ENCODE measurements at places on chromosomes 3 and 15.

GRCh38 chr3:193744822-193745684 is 152.0 kb downstream of the OPA1 start:
- DNase-seq: no peak

DNA sequence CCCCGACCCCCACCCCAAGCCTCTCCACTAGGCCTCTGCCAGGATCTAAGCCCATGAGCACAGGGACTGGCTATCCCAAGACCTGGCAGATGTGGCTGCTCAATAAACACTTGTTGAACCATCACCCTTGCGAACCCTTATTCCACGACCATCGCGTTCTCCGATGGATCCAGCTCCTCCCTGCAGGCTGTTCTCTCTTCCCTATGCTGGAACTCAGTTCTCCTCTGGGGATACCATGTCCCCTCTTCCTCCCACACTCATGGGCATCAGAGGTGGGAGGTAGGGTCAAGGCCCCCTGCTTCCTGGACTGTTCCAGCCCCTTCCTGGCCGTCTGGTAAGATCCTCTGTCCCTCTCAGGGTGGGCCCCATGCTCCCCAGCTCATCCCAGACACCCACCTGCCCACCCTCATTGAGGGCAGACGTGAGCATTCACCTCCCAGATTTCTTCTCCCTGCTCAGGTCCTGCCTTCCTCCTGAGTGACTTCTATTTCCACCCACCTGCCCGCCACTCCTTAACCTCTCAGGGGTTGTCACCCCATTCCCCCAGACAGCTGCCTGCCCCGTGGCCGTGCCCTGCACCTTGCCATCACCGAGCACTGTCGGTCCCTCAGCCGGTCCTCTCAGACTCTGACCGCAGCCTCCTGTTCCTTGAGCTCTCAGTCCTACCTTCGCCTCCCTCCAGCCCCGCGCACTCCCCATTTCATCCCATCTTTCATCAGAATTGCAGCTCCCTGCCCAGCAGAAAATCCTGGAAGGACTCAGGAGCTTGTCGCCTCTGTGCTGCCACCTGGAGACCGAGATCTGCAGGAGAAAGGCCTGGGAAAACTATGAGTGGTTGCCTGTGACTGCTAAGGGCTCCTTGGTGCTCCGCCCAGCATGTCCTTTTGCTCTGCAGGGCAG is 42.0 kb downstream of the PML start:
- no peak for DNase-seq

GRCh38 chr15:53978253-53978906 is at the start of gene UNC13C:
Gene UNC13C, plus strand, starts transcription at chr15:53978441. Its CDS starts 34,463 bp downstream, at chr15:54012904.
- DNase-seq: no peak

- DNase-seq: no peak
Measured at GRCh38 chr3:156323466-156323865, 203.1 kb downstream of the KCNAB1 start.

DNA sequence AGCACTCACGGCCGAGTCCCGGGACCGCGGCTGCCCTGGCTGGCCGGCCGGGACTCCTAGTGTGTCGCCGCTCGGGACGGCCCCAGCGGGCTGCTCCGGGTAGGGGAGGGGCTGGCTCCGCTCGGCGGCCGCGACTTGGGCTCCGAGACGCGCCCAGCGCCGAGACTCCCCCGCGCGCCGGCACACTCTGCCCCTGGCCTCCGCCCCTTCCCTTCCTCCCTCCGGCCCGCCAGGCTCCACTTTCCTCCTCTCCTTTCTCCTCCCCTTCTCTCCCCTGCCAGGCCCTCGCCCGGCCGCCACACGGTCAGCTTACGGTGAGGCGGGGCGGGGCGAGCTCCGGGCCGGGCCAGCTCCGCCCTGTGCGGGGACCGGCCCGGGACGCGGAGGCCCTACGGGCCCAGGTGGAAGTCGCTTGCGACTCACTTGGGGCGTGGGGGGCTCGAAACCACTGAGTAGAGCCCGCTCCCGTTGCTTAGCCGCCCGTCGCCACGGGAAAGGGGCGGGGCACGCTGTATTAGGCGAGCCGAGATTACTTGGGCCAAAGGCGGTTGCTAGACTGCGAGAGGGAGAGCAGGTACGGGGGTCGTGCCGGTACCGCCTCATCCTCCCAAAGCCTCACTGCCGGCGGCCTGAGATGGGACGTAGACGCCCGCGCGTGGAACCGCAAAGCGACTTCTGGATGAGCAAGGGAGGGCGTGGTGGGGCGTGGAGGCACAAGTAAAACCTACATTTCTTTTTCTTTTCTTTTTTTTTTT is at the start of gene ITGB5:
TSS of gene ITGB5 (minus strand) at position 189 of the 755 bp plus-strand sequence. CDS start 365 bp downstream, outside the sequence.
- DNase-seq: no peak

GRCh38 chr3:144429719-144430121 is 458.1 kb downstream of the DIPK2A start:
- no peak for DNase-seq

DNA sequence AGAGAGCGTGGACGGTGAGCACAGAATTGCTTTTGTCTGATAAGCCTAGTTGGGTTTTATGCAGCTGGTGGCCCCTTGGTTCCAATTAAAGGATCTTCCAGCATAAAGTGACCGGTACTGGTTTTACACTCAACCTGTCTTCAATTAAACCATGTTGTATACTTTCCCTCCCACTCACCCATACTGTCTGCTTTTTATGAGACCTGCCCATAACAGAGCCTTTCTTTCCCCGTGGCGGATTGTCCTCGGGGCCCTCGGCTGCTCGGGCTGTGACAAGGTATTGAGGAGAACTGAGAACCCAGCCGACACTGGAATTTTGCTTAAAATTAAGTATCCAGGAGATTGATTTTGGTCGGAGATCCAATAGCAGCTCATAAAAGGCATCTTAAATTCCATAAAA is 98.4 kb downstream of the TMEM266 start:
- no peak for DNase-seq

- DNase-seq: no peak
Measured at GRCh38 chr3:152671446-152672319, 163.2 kb upstream of the P2RY1 start.

DNA sequence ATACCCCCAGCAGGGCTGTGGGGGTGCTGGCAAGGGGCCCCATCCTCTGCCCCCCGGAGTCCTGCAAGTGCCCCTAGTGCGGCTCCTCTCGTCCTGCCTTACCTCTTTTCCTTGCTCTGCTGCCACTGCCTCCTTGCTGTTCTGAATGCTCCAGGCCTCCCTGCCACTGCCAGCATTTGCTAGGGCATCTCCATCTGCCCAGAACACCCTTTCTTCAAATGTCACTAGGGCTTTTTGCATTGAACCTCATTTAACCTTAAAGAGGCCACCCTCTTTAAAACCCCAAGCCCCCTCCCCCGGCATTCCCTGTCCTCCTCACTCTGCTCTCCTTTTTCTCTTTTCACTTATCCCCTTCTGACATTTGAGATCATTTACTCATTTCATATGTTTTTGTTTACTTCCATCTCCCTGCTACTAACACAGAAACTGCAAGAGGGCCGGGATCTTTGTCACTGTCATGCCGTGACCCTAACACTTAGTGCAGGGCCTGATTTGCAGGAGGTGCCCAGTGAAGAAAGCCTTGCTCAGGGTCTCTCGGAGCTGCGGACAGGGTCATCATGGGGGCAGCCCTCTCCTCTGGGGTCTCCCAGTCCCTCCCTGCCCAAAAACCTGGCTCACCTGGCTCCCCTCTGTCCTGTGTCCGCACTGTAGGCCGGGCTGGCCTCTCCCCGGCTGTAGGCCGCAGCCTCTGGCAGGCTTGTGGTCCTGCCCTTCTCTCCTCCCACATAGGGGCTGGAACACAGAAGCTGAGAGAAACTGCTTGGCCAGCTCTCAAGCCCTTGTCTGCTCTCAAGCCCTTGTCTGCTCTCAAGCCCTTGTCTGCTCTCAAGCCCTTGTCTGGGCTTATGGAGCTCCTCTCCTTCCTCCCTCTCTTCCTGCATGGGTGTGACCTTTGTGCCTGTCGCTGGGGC is at the start of gene ACOX2:
TSS of gene ACOX2 (minus strand) at position 690 of the 911 bp plus-strand sequence. CDS start 2,084 bp downstream, outside the sequence.
- no peak for DNase-seq

DNA sequence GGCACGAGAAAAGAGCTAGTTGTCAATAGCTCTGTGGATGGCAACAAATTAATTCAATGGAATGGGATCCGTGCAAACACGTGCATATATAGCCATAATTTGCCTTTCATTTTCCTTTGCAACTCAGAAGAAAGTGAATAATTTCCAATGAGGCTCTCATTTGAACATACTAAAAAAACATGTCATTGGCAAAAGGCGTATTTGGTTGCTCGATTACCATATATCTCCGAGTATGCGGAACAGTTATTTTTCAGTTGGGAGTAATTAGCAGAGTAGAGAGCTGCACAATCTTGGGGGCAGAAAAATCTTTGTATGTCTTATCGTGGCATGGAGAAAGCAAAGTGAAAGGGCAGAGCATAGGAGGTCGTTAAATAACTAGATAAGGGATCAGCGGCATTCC is 257.4 kb downstream of the SV2B start:
- no peak for DNase-seq

- no peak for DNase-seq
Measured at GRCh38 chr3:180959691-180960090, 29.8 kb downstream of the DNAJC19 start.

DNA sequence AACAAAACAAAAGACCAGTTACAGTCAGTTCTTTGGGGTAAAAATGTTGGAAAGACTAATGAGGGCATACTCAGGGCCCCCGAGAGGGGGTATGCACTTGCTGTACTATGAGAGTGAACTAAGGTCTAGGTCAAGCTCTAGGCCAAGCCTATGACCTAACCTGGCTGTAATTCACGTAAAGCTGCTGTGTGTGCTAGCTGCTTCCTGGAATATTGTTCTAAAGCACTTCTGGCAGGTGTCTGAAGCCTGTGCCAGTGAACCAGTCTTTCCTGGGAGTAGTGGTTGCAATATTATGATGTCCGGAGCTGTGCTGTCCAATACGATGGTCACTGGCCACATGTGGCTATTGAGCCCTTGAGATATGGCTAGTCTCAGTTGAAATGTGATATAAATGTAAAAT is 13.1 kb upstream of the CX3CR1 start:
- DNase-seq: no peak

DNA sequence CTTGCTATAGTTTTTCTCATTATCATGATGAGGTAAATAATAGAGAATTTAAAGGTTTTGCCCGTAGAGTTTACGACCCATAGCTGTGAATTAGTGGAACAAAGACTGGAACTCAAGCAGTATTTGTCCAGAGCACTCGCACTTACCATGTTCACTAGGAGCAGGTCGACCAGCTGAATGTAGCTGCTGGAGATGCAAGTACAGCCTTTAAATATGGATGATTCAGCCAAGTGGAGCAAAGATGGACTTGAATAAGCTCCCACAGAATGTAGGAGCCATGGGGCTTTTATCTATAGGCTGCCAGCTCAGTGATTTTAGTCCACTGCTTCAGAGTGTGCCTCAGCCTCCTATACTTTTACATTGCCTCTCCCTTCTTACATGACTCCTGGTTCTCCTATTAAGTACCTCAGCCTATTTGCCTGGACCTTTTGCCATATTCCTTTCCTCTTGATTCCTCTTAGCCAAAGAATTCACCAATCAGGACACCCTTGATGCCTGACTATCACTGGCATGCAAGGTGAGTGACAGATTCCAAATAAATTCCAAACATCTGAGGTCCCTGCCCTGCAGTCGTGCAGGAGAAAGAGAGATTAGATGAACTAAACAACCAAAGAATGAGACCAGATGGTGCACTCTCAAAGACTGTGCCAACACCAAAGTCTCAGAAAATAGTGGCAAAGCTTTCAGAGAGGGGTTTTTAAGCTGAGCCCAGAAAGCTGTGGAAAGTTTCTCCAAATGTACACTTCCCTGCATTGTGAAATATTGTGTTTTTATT is 3.9 kb downstream of the MKRN3 start:
- DNase-seq: no peak

GRCh38 chr3:13472286-13472685 is 7.8 kb upstream of the HDAC11 start:
- no peak for DNase-seq

DNA sequence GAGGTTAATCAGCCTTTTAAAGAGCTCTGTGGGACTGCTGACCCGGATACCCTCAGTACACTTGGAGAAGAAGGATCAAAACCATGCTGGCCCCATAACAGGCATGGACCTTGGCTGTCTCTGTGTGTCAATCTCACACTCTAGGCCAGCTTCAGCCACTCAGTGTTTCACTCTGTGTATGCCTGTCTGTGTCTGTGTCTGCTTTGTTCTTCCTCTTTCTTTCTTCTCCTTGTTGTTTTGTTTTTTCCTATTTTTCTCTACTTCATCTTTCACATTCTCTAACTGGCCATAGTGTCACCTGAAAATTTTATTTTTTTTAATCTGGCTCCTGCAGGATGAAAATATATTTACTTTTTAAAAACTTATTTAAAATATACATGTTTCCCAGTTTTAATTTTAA is 51.1 kb downstream of the SERP1 start:
- no peak for DNase-seq

DNA sequence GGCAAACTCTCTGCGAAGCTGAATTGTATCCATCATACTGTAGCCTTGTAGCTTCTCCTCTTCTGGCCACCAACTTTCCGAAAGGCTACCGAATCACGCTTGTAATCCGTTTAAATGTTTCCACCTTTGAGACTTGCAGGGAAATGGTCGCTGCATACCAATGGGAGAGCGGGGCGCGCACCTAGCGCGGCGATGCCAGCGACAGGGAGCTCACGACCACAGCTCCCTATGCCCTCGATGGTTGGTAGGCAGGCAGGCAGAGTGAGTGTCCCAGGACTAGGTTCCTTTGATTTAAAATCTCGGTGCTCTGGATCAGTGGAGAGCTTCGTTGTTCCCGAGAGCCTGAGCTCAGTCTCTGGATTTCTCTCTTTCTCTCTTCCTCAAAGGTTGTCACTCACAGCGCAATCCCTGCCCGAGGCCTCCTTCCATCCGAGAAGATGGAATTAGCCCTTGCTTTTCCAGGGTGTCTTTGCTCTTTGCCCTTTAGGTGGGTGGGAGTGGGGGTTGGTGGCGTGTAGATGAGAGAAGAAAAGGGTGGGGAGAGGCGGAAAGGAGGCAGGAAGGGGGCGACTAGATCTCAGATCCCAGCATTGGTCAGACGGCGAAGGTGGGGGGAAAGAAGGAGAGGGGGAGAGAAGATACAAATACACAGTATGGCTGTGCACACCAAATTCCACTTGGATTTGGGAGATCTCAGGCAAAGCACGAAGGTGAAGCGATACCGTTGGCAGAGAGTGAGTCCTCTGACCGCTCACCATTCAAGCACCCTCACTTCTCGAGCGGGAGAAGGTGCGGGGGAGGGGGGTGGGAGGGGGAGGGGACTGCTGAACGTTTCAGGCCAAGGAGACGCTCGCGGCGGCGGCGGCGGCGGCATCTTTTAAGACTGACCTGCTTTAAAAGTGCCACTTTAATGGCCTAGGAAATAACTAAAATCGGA is at the start of gene SLITRK3:
TSS of gene SLITRK3 (minus strand) at position 745 of the 937 bp plus-strand sequence. CDS start 5,554 bp downstream, outside the sequence.
- DNase-seq: no peak

DNA sequence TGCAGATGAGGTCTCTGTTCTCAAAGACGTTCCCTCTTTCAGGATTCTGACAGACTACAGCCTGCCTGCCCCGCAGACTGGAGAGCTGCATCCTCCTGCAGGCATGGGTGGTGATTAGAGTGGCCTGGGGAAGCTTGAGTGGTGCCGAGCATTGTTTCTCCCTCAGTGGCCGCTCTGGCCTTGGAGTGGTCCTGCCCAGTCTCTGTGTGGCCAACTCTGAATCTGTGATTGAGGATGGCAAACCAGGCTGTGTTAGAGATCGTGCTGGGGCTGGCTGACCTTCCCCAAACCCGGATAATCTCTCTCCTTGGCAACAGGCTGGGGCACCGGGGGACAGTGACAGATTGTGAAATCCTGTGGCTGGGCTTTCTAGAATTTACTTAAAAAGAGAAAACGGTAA is 11.0 kb upstream of the ADCY5 start:
- no peak for DNase-seq

- no peak for DNase-seq
Measured at GRCh38 chr15:82183121-82184031, 79.2 kb downstream of the EFL1 start.

GRCh38 chr15:101500865-101501551 is 11.5 kb upstream of the PCSK6 start:
- DNase-seq: no peak

GRCh38 chr3:51963951-51964451 is 3.3 kb downstream of the PCBP4 start:
- DNase-seq: no peak
